Activated effector memory CD4-positive, alpha-beta T cell treated with anti-CD3 and anti-CD28 coated beads, Interleukin-2, amount 50 U/mL, for 16 hours (primary cell): ENCODE measurements at places on chromosomes 2 and 18.

GRCh38 chr2:148501545-148501944, 143.0 kb upstream of the EPC2 start:
- DNase-seq = no peak

DNA sequence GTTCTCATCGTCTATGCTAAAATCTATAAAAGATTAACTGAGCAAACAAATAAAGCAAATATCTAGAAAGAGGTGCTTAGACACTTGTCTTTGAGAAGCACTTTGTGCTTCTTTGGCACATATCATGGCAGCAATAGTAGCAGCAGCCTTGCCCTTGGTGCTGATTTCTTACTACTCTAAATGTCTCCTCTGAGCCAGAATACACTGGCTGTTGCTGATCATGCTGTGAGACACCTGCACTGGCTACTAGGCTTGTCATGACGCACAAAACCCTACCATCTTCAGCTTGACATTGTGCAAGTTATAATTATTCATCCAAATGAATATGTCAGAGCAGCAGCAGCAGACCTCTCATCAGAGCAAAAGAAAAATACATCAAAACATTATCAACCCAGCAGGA, 46.7 kb downstream of the FANCL start:
- DNase-seq = no peak

- DNase-seq = no peak
These were observed 129.7 kb upstream of the MGAT5 start for GRCh38 chr2:134124047-134124753.

DNA sequence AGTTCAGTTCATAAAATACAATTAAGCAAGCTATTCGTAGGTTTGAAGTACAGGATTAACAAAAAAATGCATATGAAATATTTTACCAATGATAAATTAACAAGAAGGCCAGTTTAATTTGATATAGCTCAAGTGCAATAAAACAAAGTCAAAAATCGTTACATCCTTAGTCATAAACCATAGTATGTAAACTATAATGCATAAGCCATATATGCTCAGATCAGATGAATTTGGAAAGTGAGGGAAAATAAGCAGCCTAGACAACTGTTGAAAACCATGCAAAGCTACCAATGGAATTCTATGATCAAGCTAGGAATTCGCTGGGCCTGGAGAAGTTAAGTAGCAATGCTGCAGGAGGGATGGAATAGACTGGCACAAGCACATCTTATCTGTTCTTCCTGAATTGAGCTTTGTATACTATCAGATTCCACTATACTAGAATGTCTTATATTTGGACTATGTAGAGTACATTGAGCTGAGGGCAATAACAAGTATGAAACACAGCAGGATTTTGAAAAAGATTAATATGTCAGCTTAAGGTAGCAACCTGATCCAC, 682.0 kb downstream of the IRS1 start:
- no peak for DNase-seq

GRCh38 chr2:9278439-9278838, 71.8 kb downstream of the ASAP2 start:
- DNase-seq = no peak

DNA sequence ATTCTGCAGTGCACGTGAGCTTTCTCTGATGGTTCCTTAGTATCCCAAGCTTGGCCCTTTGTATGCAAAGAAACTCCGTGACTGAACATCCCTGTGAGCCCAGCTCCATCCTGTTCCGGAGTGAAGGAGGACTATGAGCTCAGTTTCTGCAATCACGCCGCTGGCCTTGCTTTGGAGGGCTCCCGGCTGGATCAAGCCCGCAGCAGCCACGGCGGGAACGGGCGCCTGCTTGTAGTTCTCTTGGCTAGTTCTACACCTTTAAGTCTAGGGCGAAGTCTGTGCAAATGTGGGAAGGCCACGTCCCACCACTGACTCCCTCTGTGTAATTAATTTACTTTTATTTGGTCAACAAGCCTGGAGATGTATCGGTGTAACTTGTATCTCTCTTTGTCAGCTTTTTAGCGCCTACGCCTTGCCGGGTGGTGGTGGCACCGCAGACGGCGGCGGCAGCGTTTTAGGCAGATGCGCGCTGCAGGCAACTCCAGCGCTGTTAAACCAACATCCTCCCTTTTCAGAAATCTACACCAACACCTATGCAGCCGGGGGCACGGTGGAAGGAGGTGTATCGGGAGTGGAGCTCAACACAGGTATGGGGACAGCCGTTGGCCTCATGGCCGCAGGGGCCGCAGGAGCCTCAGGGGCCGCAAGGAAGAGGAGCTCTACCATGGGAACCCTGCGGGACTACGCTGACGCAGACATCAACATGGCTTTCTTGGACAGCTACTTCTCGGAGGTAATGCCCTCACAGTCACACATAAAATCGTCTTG, 34.3 kb downstream of the DSG4 start:
- DNase-seq = no peak

- peak; percentile 76 for DNase-seq
These were observed 111.0 kb downstream of the B3GNT2 start for GRCh38 chr2:62306751-62307468.

- no peak for DNase-seq
These were observed 27.2 kb downstream of the WIPF1 start for GRCh38 chr2:174570318-174570958.

GRCh38 chr2:75142081-75142480, 57.2 kb downstream of the TACR1 start:
- DNase-seq = no peak

GRCh38 chr2:179671043-179671981, 190.1 kb downstream of the ZNF385B start:
- no peak for DNase-seq

GRCh38 chr18:63067939-63068338, 251.6 kb downstream of the BCL2 start:
- no peak for DNase-seq

DNA sequence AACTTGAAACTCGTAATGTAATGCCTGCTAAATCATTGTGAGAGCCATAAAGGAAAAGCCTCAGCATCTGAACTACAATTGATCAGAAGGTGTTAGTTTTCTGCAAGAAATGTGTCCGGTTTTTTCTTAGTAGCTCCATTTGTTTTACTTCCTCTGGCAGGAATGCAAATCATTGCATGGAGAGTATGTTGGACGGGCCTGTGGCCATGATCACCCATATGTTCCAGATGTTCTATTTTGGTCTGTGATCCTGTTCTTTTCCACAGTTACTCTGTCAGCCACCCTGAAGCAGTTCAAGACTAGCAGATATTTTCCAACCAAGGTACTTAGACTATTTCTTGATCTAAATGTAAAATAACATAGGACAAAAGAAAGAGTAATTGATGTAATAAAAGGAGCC, 126.6 kb downstream of the DPP4 start:
- no peak for DNase-seq

GRCh38 chr2:231176066-231176465, 22.4 kb upstream of the ARMC9 start:
- DNase-seq = no peak

DNA sequence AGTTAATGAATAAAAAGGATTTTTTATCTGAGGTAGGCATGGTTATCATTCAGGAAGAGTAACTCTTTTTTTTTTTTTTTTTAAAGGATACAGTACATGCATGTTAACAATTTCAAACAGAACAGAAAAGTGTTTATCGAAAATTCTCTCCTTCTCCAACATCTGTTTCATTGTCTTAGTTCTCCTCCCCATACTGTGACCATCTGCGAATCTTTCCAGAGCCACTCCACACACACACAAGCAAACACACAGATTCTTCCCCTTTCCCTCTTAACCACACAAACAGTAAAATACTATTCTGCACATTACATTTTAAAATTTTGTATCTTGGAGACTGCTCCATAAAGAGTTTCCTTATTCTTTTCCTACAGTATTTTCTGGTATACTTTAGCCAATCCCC, 38.0 kb downstream of the NPC1 start:
- DNase-seq = no peak

DNA sequence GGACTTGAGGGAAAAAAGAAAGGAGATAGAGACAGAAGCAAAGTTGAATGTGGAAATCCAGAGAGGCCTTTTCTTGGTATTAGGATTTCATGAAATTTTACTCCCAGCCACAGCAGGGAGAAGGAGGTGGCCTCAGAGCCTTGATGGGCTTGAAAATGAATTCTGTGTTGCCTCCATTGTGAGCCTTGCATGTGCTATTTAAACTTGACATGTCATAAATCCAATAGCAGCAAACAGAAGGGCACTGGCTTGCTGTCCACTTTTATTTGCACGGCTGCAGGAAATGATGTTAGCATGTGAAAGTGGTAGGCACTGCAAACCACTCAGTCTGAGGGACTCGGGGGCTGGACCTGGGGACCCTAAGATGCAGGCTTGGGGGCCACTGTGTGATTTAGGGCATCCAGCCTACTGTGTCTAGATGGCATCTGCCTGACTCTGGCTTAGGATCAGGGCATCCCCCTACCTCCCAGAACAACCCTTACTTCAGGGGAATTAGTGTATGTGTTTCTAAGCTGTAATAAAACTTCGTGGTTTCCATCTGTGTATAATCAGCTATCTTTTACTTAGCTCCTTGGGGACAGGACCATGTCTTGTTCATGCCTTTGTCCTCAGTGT, 139.1 kb upstream of the SKOR2 start:
- DNase-seq = no peak

DNA sequence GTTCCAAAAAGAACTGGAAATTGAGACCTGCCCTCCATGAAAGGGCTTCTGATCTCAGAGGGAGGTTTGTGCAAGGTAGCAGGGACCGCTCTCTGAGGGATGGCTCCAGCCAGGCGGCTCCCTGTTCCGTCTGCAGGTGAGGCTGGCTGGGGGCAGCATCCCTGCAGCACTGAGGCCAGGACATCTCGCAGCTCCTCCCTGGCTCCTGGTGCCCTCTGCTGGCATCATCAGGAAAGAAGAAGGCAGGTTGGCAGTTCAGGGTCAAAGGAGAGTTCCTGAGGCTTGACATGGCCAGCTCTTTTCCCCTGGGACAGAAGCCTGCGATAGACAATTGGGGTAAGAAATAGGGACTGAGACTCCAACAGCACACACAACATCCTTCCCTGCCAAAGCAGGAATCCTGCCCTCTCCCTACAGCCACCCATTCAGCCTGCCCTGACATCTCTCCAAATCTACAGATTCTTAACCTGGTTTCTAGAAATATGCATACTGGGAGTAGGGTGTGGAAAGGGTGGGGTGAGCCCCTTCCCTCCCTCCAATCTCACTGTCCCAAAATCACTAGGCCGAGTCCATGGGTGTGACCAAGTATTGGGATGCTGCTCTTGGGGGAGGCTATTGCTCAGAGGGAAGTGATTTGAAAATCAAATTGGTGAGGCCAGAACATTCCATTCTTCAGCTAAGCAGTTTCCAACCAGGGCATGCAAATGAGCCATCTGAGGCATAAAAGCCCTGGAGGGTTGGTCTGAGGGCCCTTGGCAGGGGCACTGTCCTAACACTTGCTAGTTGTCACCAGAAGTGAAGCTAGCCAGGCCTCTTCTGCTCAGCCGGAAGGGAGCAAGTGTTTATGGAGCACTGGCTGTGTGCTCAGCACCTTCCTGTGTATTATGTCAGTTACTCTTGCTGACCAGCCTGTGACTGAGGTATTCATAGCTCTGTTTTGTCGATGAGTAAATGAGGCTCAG, 185.4 kb downstream of the TFCP2L1 start:
- no peak for DNase-seq

DNA sequence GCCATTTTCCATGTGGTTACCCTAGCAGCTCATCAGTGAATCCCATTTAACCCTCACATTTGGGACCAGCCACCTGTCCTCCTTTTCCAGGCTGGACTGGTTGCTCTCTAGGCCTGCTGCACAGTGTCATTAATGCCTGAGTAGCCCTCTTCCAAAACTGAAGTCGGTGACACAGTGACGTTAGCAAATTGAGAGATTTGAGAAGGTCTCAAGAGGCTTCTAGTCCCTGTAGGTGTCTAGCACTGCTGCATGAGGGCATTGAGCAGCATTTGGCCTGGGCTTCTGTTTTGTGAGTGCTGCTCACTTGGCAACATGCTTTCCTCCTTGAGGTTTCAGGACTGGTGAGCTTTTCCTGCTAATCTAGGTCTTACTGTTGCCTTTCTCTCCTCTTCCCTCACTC, 36.7 kb downstream of the PKP4 start:
- DNase-seq = no peak

DNA sequence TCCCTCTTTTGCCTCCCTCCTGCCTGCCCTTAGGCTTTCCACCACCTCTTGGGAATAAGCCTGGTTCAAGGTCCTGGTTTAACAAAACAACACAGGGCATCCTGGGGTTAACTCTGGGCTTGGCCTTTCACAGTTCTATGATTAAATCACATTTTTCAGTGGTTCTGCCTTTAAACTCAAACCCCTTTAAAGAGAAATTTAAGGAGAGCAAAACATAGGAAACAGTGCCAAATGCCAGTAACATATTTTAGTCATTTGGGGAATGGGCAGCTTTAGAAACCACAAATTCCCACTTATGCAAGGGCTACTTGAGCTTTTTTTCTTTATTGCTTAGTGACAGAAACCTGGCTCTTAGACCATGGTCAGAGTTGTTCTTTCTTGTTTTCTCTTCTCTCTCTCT, 112.2 kb upstream of the FZD5 start:
- no peak for DNase-seq

- no peak for DNase-seq
These were observed 195.0 kb downstream of the CCDC102B start for GRCh38 chr18:68992719-68993482.

DNA sequence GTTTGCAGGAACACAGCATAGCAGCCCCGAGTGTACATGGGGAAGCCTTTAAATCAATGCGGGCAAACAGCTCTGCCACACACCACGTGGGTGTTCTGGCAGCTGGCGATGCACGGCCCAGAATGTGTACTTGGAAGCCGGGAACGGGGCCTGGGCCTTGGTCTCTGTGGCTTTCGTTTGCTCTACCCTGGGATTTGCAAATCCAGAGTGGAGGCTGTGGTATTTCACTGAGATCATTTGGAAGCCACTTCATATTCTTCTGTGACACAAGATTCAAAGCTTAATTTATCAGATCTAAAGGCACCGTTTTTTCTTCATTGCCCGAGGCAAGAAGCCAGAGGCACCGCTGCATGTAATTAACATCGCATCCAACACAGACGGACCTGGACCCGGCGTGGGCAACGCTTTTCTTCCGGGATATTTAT, 246.3 kb upstream of the MYT1L start:
- no peak for DNase-seq

DNA sequence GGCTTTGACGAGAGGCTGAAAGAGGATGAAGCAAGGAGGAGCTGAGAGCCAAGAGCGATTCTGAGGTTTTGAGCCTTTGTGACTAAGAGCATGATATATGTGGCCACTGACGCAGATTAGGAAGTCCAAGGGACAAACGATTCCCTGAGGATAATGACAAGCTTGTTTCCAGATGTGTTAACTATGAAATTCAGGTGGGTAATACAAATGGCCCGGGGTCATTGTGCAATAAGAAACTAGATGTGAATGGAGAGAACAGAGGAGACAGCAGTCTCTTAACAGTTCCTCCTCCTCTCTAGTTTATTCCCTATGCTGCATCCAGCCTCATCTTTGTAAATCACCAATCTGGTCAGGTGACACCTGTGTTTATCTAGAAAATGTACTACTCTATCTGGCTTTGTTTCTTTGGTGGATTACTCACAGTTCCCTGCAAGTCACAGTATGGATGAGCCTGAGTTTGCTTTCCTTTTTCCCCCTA, 84.2 kb downstream of the SOCS6 start:
- DNase-seq = no peak

- DNase-seq = no peak
These were observed 1229.1 kb upstream of the ACVR2A start for GRCh38 chr2:146615778-146616177.
